Activated CD4-positive, alpha-beta T cell treated with anti-CD3 and anti-CD28 coated beads, Interleukin-2, amount 10 ng/mL, durations not matched to agents 7 days and 5 days (primary cell): ENCODE measurements at places on chromosomes 5 and 9. TPM values are rescaled to one million over a fixed set of nuclear protein-coding genes. Genes with fewer than 3 reads are reported as not detected.

- H3K27ac ChIP-seq, result no peak overlapping the region
- H3K4me3 ChIP-seq, result no peak overlapping the region
- H3K27me3 ChIP-seq, result peaks cover 31% of the 10 kb centered on the region
- H3K36me3 ChIP-seq, result no peaks in the 10 kb centered on the region
Measured at GRCh38 chr5:90434116-90434714, 24.7 kb upstream of the CETN3 start.

DNA sequence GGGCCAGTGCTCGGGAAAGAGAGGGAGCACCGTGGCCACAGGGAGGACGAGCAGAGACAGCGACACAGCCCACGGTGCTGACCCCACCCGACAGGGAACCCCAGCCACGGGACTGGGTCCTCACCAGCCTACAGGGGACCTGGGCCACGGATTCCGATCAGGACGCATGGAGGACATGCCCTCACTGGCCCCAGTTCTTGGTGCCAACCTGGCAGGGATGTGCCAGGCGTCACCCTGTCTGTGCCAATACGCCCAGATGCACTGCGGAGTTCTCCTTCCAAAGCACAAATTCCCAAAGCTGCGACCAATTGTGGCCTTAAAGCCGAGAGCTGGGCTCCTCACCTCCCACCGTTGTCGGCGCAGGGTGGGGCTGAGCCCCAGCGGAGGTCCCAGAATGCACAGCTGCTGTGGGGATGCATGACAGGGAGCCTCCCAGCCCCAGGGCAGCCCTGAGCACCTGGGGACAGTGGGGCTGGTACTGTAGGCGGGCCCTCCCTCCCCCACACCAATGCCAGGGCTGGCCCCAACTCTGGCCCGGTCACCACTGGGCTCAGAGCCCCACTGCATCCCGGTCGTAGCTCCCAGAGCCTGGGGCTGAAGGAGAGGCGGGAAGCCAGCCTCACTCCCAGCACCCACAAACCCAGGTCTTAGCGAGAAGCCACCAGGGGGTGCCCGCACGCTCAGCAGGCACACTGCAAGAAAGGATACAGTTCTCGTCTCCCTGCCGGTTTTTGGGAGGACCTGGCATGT is 44.2 kb downstream of the NKD2 start:
- H3K27ac ChIP-seq, result peak overlapping the region; percentile 6
- DNase-seq, result no peak
- H3K36me3 ChIP-seq, result peaks cover 19% of the 10 kb centered on the region

The FCHO2 gene
- 0.57 TPM for total RNA-seq

DNA sequence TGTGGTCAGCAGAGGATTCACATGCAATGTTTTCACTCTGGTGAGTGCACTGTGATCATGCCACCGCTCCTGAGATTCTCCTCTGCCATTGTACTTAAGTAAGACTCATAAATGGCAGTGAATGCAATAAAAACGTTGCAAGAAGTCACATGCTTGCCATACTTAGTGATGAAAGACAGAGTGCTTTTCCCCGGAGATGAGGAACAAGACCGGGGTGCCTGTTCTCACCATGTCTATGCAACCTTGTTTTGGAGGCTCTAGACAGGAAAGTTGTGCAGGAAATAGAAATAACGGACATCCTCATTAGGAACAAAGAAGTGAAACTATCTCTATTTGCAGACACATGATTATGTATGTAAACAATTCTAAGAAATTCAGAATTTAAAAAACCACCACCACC is 84.7 kb upstream of the IRX2 start:
- no peak overlapping the region for H3K4me3 ChIP-seq
- DNase-seq, result no peak
- H3K36me3 ChIP-seq, result no peaks in the 10 kb centered on the region
- no peaks in the 10 kb centered on the region for H3K4me1 ChIP-seq

DNA sequence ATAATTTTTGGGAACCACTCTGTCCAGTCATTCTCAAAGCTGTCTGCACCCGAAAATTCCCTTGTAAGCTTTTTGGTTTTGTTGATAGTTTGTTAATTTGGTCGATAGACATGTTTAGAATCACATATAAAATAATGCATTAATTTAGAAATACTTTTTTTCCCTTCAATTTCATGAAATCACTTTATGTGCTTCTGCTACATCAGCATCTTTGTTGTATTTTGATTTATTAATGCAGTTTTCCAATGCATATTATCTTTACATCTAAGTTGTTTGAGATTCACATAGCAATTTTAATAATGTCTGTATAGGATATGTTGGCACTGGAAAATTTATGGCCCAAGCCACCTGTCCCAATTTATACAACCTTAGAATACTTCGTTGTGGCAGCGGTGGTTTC is 60.6 kb upstream of the SV2C start:
- H3K27me3 ChIP-seq, result peaks cover 28% of the 10 kb centered on the region
- H3K36me3 ChIP-seq, result no peaks in the 10 kb centered on the region
- no peak overlapping the region for H3K27ac ChIP-seq
- no peak overlapping the region for H3K4me3 ChIP-seq
- H3K4me1 ChIP-seq, result no peaks in the 10 kb centered on the region
- DNase-seq, result no peak

DNA sequence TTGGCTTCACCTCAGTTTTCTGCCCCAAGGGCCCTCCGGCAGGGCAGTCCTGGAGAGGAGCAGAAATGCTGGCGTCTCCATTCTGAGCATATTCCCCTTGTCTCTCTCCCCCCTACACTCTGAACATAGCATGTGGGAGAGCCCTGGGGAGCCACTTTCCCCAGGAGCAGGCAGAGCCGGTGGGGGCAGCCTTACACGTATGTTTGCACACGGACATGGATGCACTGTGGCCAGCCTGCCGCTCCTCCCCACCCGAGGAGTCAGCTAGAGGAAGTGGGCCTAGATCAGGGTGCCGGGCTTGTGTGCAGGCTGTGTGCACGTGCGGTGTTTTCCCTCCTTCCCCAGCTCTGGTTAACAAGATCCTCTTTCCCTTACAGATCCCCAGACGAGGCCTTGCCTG is 25.4 kb upstream of the POMT1 start:
- H3K27me3 ChIP-seq, result no peaks in the 10 kb centered on the region
- no peak overlapping the region for H3K27ac ChIP-seq
- H3K36me3 ChIP-seq, result peaks cover 68% of the 10 kb centered on the region
- peaks cover 5% of the 10 kb centered on the region for H3K4me1 ChIP-seq
- no peak for DNase-seq

DNA sequence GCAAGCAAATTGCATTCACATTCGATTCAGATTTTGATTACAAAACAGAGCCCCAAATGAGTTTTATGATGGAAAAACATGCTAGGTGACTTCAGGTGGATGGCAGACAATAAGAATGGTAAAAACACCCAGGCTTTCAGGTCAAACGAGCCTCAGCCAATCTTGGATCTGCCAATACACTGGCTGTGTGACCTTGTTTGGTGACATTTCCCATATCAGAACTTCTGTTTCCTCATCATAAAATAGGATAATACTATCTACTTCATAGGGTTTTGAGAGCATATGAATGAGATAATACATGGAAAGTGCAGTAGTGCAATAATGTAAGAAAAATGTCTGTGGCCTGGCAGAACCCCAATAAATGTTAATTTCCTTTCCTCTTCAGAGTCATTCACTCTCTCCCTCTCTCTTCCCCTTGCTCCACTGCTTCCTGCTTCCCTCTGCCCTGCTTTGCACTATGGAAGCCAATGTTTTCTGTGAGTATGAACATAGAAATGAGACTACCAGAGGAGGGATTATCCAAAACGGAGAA is 54.7 kb downstream of the SH3RF2 start:
- H3K4me3 ChIP-seq, result no peak overlapping the region
- peaks cover 9% of the 10 kb centered on the region for H3K27me3 ChIP-seq
- no peaks in the 10 kb centered on the region for H3K4me1 ChIP-seq
- H3K36me3 ChIP-seq, result no peaks in the 10 kb centered on the region
- no peak for DNase-seq

DNA sequence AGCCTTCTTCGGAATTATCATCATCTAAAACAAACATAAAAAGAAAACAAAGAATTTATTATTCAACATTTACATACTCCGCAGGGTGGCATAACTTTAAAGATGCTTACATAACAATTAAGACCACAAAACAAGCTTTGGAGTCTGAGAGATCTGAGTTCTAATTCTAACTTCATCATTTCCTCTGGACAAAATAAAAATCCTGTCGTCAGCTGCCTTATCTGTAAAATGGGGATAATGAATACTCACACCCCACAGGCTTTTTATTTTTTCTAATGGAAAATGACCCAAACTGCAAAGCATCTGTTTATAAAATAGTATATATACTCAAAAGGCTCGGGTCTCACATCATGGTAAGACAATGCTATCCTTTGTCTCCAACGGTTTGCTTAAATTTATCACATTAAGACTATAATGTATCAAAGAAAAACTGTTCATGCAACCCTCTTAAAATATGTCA is 4.3 kb downstream of the ARRDC3 start:
- no peak for DNase-seq
- peak overlapping the region; percentile 96 for H3K4me3 ChIP-seq
- H3K4me1 ChIP-seq, result peaks cover 29% of the 10 kb centered on the region
- peaks cover 37% of the 10 kb centered on the region for H3K36me3 ChIP-seq
- no peaks in the 10 kb centered on the region for H3K27me3 ChIP-seq

- no peak overlapping the region for H3K4me3 ChIP-seq
- H3K36me3 ChIP-seq, result peaks cover 51% of the 10 kb centered on the region
- no peaks in the 10 kb centered on the region for H3K27me3 ChIP-seq
- peak overlapping the region; percentile 70 for H3K27ac ChIP-seq
- peaks cover 80% of the 10 kb centered on the region for H3K4me1 ChIP-seq
Measured at GRCh38 chr5:135391869-135392255, 7.2 kb downstream of the MACROH2A1 start.

DNA sequence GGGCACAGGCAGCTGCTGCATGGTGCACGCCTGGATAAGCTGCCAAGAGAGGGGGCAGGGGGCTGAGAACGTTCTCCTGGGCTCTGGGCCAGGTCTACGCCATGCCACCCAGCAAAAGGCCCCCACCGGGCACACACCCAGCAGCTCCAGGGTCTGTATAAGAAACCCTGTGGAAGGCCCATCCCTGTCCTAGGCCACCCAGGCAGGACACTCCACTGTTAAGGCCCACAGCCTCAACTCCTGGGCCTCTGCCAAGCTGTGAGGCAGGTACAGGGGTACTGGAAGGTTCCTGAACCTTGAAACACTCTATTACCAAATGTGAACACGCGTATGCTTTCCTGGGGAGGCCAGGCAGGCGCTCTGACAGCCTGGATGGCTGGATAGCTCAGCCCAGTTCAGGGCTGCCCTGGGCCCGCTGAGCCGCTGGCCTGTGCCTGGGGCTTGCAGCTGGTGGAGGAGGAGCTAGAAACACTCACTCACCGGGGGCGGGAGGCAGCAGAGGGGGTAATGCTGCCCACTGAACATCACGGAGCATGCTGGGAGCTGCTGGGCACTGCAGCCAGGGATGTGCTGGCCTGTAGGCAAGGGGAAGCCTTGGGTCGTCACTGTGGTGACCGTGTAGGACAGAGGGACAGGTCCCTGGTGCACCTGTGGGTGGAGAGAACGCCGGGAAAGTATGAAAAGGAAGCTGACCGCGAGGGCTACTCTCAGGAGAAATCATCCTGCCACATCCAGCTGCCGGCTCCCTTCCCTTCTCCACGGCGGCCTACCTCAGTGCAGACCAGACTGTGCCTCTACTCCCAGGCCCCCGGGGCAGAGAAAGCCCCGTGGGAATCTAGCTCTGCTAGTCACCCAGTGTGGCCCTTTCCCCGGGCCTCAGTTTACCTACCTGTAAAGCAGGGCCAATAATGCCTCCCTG is 6.0 kb downstream of the RNF44 start:
- DNase-seq, result no peak
- H3K4me1 ChIP-seq, result peaks cover 53% of the 10 kb centered on the region
- H3K27ac ChIP-seq, result peak overlapping the region; percentile 93

DNA sequence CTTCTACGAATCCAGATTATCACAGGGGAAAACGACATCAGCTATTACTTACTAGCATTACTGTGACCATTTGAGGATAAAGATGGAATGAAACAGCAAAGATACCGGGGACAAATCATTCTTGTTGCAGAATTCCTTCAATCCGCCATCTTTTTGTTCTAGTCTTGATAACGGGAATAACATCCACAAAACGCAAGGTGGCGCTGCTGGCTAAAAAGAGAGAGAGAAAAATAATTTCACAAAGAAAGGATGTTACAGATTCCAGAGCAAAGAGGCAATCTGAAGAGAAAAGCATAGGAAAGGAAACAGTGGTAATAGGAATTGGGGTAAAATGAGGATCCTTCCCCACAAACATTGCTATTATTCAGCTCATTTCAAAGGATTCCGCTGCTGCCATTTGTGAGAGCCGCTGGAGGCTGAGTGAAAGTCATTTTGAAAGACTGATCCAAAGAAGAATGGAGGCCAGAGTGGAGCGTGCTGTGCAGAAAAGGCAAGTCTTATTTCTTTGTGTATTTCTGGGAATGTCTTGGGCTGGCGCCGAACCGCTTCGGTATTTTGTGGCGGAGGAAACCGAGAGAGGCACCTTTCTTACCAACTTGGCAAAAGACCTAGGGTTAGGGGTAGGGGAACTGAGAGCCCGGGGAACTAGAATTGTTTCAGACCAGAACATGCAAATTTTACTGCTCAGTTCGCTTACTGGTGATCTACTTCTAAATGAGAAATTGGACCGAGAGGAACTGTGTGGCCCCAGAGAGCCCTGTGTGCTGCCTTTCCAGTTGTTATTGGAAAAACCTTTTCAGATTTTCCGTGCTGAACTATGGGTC is at the start of gene PCDHB7:
Gene PCDHB7, plus strand, starts transcription at position 264 of the 824 bp plus-strand sequence. Its CDS starts 192 bp downstream, at position 456.
- no peak within 1 kb of the TSS for H3K27ac ChIP-seq
- peak; percentile 27 for DNase-seq
- H3K4me3 ChIP-seq, result no peak within 1 kb of the TSS
- H3K36me3 ChIP-seq, result no peaks in the 10 kb centered on the region
- H3K27me3 ChIP-seq, result peaks cover 18% of the 10 kb centered on the region

DNA sequence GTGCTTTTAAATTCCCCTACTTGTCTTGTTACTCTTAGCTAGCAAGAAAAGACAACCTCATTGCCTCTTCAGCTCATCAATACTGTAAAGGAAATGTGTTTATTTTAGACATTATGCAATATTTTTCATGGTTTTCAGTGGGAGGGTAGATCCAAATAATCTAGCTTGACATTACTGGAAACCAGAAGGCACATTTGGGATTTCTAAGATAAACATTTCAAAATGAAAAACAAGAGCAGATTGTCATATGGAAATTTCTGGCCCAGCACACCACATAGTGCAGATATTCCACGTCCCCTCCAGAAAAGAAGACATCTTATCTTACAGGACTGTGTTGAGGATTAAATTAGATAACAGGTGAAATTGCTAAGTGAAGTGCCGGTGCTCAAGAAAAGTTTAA is 296.9 kb downstream of the MSX2 start:
- H3K4me1 ChIP-seq, result no peaks in the 10 kb centered on the region
- H3K27ac ChIP-seq, result no peak overlapping the region

DNA sequence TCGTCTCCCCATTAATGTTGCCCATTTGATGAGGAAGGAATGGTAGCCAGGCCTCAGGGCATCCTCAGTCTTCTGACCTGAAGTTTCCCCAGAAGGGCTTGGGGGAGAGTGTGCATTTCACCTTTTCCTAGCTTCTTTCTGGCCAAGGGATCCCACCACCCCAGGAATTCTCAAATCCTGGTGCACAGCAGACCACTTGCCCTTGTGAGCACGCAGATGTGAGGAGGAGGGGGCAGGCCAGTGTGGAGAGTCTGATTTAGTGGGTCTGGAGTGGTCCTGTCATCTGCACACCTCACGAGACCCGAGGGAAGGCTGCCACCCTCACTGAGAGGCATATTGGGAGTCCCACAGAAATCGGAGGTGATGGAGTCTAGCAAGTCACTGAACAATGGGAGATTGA is 64.3 kb downstream of the CXXC5 start:
- no peak for DNase-seq
- H3K4me1 ChIP-seq, result peaks cover 14% of the 10 kb centered on the region
- H3K27ac ChIP-seq, result no peak overlapping the region
- H3K36me3 ChIP-seq, result no peaks in the 10 kb centered on the region
- no peak overlapping the region for H3K4me3 ChIP-seq
